NCI-H2171 (cell line): ENCODE measurements at places on chromosomes 2 and 18.

DNA sequence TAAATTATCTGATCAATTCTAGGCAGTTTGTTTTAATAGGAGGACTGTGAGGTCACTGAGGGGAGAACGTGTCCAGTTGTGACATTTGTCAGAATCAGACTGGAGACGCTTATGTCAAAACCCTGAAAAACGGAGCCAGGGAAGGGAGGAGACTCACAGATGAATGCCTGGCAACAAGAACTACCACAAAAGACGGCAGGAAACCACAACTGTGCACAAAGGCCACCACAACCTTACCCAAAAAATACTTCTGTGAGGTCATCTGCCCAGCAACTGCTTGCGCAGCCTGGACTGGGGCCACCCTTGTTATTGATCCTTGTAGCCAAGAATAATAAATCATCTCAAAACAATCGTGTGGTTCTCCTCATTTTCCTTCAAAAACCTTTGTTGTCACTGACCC is 173.0 kb upstream of the ALKAL2 start:
- DNase-seq, result no peak

- DNase-seq, result no peak
Observed at GRCh38 chr2:175684466-175684865, 317.6 kb downstream of the LNPK start.

DNA sequence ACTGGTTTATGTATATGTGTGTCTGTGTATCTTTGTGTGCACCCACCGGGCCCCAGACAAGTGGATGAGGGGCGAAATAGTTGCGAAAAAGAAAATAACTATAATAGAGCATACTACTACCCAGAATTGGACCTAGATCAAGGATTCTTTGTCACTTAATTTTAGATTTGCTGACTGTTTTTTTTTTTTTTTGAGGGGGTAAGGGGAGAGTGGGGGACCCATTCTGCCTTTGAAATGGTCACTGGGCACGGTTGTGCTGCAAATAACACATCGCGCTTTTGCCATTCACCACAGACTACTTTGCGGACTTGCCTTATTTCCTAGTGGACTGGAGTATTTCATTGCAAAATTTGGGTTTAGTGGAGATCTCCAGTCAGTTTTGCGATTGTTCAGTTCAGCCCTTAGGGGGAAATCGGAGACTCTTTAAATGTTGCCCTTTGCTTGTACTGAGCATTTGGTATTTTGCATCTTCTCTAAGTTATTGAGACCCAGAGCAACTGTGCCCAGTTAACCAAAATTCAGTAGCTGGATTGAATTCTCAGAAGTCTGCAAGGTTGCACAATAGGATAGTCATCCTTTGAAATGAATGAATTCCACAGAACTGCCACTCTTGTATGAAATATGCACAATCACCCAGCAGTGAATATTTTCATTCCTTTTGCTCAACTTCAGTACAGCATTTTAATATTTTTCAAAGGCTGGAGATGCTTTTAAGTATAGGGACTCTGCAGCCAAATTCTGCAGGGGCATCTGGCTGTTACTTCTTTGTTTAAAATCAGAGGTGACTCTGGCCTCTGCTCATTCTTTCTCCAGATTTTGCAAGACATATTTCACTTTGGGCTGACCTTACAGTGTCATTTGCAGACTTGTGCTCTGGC is 2.9 kb downstream of the TRIB2 start:
- no peak for DNase-seq

- no peak for DNase-seq
Observed at GRCh38 chr18:26646901-26647300, 98.5 kb upstream of the KCTD1 start.

DNA sequence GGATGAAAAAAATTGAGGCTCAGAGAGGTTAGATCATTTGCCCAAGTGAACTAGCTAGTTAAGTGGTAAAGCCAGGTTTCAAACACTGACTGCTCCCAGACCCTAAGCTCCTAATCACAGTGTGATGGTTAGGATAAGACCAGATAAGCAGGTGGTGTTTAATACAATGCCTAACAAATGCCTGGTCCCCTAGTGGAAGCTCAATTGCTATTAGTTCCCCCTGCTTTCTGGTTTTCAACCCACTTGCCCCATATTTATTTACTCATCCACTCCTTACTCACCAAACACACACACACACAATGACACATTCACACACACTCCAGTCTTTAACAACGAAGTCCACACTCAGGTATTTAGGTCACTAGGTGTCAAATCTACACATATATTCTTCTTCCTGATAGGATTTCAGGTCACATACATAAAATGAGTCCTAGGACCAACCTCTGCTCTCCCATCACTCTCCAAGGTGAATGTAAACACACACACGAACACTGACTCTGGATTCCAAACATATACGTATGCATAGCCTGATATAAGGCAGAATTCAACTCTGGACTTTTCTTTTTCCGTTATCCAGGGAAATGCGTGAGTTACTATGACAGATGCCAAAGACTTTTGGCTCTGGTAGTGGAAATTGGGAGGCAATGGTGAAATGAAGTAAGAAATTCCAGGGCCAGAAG is 73.6 kb upstream of the TSPYL6 start:
- no peak for DNase-seq

DNA sequence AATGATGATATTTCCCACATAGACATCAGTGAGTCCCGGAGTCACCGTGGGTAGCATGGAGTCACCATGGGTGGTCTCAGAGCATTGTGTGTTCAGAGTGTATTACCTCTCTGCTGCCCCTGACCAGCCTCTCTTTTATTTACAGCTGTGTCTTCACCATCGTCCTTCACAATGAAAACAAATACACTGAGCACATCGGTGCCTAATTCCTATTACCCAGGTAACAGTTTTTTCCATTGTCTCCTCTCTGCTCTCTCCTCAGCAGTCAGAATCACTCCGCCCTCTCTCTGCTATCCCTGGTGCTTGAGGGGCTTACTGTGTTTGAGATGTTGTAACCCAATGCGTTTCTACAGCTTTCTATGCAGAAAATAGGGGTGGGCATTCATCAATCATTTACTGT is 361.5 kb upstream of the RAB12 start:
- no peak for DNase-seq

- no peak for DNase-seq
Observed at GRCh38 chr2:156229724-156230362, 102.7 kb downstream of the NR4A2 start.

DNA sequence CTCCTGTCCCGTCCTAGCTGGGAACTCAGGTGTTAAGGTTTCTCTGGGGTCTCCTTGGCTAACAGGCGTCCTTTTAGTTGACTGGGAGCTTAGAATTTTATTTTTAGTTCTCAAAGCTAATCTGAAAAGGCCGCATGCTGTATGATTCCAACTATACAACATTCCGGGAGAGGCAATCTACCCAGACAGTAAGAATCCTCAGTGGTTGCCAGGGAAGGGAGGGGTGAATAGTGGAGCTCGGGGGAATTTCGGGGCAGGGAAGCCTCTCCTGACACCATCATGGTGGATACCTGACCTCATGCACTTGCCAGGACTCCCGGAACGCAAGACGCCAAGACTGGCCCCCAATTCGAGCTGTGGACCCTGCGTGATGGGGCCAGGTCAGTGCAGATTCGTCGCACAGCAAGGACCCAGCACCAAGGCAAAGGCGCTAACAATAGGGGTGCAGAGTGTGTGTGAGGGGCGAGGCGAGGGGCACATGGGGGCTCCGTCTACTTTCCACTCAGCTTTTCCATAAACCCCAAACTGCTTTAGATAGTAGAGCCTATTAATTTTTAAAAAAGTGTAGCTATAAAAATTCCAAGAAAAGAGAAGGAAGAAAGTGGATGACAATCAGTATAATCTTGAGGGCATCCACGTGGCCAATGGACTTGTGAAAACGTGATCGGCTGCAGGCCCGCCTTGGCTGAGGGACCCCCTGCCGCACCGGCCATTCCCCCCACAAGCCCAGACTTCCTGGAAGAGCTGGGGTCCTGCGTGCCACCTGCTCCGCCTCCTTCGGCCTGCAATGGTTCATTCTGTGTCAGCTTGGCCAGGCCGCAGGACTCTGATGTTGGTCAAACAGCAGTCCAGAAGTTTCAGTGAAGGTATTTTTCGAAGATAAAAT is 17.3 kb downstream of the PDCD1 start:
- no peak for DNase-seq

DNA sequence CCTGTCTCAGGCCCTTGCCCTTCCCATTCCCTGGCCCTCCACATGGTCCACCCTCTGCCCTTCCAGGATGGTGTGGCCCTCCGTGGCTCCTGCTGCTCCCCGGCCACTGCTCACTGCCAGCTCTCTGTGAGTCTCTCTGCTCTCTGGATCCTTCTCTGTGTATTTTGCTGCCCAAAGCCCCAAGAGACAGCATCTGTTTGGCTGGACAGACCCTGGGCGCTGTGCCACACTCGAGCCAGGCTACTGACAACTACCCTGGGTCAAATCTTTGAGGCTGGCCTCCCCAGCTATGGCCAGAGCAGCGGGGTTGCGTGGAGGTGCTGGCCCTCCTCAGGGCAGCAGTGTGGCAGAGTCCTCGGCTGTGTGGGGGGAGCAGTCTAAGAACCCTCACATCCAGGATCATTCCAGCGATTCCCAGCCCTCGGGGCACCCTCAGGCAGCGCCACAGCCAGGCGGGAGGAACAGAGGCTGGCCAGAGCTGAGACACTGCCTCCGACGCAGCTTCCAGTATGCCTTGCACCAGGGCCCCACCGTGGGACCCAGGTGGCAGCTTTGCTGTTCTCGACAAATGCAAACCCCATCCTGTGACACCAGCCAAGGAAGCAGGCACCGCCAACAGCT is 139.4 kb upstream of the GLI2 start:
- no peak for DNase-seq

GRCh38 chr2:222440673-222441422 is 16.5 kb downstream of the SGPP2 start:
- no peak for DNase-seq

GRCh38 chr2:120231564-120231973 is 8.4 kb upstream of the TMEM185B start:
- no peak for DNase-seq

DNA sequence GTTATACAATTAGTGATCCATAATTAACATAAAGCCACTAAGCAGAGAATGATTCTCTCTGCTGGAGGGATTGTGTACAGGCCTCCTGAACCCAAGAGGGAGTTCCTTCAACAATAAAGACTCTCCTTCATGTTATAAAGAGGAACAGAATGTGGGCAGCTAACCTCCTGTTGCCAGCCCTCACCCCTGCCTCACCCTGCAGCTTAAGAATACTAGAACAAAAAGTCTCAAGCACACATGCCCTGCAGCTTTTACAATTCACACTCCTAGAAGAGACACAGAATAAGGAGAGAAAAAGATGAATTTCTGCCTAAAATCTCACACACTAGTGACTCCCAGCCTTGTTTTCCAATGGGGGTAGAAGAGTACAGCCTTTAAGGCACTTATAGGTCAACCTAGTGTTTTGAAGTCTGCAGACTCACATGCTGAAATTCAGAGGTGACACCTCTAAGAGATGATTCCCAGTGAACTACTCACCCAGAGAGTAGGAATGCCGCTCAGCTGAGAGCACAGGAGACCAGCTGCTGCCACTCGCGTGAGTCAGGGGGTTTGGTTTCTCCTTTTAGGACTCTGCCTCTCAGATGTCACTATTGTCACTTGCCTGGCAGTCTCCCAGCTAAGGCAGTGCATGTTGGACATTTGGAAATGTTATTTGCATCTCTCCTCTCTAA is 32.5 kb upstream of the IL1RL1 start:
- no peak for DNase-seq

DNA sequence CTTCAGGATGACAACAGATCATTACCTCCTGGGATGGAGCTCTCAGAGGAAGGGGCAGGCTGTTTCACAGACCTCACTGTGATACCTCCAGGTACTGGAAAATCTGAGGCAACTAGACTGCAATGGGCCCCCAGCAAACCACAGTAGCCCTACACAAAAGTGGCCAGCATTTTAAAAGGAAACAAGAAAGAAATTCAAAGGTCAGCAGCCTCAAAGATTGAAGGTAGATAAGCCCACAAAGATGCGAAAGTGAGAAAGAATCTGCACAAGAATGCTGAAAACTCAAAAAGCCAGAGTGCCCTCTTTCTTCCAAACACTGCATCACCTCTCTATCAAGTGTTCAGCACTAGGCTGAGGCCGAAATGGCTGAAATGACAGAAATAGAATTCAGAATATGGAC is 499.5 kb upstream of the CHAC2 start:
- no peak for DNase-seq

DNA sequence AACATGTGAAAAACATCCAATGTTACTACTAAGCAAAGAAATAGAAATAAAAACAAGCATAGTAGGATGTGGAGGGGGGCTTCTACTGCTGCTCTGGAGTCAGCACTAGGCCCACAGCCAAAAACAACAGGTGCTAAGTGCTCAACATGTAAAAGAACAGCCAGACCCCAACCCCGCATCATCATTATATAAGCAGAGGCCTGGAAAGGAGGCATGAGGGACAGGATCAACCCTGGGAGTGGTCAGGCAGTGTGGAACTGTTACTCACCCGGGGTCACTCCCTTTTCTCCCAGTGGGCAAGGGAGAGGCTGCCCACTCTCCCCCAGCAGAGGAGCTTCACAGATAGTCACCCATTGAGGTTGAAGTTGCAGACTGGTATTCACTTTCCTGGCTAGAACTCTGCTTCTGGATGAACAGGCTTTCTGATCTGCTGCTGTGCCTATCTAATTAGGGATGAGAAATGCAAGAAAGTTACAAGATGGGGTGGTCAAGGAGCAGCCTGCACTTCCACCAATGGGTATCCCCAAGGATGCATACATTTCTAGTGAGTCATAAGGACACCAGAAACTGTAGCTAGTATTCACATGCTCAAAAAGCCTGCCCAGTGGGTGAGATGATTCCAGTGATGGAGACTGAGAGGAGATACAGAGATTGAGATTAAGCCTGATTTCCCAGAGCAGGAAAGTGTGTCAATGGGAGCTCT is 480.1 kb upstream of the TCF4 start:
- no peak for DNase-seq

- DNase-seq, result no peak
Observed at GRCh38 chr2:15677141-15677843, 85.6 kb downstream of the DDX1 start.

DNA sequence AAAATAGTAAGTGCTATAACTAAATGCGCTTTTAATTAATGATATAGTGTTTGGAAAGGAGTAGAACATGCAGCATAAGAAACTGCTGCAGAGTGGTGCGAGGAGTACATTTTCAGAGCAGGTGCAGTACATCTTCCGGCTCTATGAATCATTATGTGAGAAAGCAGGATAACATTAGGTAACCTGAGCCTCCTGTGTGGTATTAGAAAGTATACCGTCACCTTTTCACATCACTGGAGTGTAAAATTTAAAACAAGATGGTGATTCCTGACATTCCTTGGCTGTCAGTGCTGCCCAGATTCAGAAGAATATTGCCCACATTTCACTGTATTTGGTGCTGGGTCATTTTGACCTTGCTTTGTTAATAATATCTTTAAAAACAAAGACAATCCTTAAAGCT is 7.8 kb upstream of the DYNC2LI1 start:
- DNase-seq, result peak; percentile 12

GRCh38 chr2:45273412-45274249 is 264.4 kb upstream of the SIX2 start:
- no peak for DNase-seq
